ENCODE measurements at places on chromosomes 1 and 21.

GRCh38 chr1:41622859-41623732 lies 138.6 kb upstream of the EDN2 start:
- DNase-seq, result no peak

GRCh38 chr1:228366866-228367741 lies 39.5 kb downstream of the TRIM11 start:
- DNase-seq, result no peak

- DNase-seq, result no peak
These were observed 107.8 kb downstream of the PLPPR5 start for GRCh38 chr1:98896711-98897445.

DNA sequence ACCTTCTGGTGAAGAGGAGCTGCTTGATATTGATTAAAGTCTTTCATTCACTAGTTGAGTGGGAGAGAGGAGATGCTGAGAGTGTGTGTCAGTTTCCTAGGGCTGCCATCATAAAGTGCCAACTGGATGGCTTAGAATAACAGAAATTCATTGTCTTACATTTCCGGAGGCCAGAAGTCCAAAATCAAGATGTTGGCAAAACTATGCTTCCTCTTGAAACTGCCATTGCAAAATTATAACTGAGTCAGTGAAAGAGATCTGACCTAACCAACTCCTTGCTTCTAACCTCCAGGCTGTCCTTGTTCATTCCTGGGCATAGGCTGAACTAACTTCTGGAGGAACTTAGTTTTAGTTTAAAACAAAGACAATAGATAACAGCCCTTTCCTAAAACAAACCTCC lies 47.1 kb downstream of the PTGS2 start:
- no peak for DNase-seq
